Brain microvascular endothelial cell (primary cell): ENCODE measurements at places on chromosomes 4 and X.

GRCh38 chr4:111959222-111959621 is 186.0 kb upstream of the FAM241A start:
- peak; percentile 51 for DNase-seq

- peak; percentile 67 for DNase-seq
These were observed 84.5 kb upstream of the UXT start for GRCh38 chrX:47743504-47743903.

GRCh38 chr4:187357821-187358220 is 634.2 kb upstream of the FAT1 start:
- DNase-seq = no peak

DNA sequence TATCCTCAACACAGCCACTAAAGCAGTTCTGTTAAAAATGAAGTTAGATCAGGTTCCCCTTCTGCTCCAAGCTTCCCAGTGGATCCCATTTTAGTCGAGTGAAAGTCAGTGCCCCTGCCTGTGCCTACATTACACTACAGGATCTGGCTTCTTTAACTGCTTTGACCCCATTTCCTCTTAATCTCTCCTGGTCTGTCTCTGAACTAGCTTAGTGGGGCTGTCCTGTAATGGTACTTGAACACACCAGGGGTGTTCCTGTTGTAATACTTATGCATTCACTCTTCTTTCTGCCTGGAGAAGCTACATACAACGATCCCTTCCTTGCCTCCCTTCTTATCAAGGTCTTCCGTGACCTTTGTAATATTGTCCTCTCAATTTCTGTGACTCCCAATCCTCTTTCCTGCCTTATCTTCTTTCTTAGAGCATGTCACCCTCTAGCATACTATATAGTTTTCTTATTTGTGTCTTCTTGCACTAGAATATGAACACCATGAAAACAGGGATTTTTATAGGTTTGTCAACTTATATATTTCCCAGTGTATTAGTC is 16.7 kb downstream of the ARSJ start:
- DNase-seq = no peak

- no peak for DNase-seq
These were observed 150.9 kb downstream of the SPCS3 start for GRCh38 chr4:176470671-176471070.

- no peak for DNase-seq
These were observed 1018.0 kb upstream of the HS3ST1 start for GRCh38 chr4:12446657-12447185.
